ENCODE measurements at places on chromosomes 3 and 15. TPM values are rescaled to one million over a fixed set of nuclear protein-coding genes. Genes with fewer than 3 reads are reported as not detected.

Gene PODXL2
- total RNA-seq: 2.8 TPM

Gene SI
- total RNA-seq: not detected

Gene GP9
- not detected for total RNA-seq

Gene BBS4
- 8.4 TPM for total RNA-seq

Gene AADACL2
- total RNA-seq: not detected

Gene PAQR5
- not detected for total RNA-seq

Gene DUOX1
- total RNA-seq: not detected

Gene LRRC31
- not detected for total RNA-seq

Gene FGF12
- total RNA-seq: not detected

Gene PP2D1
- not detected for total RNA-seq
